ENCODE measurements at places on chromosomes 6 and 20.

- DNase-seq: no peak
Measured at GRCh38 chr20:17747431-17747846, 47.7 kb downstream of the BANF2 start.

DNA sequence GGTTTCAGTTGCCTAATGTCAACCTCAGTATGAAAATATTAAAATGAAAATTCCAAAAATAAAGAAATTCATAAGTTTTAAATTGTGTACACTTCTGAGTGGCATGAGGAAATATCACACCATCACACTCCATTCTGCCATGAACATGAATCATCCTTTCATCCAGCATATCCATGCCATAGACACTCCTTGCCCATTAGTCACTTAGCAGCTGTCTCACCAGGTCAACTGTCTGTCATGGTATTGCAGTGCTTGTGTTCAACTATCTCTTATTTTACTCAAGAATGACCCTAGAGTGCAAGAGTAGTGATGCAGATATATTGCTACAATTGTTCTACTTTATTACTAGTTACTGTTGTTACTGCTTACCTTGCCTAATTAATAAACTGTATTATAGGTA lies 712.4 kb downstream of the EPHA7 start:
- DNase-seq: no peak

DNA sequence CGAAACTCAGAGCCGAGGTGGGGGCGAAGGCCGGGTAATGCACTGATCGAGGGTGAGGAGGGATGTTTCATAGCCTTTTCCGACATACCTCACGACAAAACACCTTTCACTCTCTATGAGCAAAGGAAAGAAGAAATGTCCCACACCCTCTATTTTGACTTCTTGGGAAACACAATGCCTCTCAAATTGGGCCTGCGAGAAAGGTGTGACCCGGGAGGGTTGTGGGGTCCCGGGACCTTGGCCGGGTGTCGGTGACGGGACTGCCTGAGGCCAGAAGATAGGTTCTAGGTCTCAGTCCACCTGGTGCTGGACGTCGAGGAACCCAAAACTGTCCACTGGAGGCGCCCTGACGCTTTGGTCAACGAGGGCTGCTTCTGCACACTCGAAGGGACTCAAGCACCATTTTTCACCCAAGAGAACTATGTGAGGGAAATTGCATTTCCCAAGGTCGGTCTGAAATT lies 41.1 kb upstream of the OSTM1 start:
- DNase-seq: no peak

GRCh38 chr20:38543014-38543906 lies 37.7 kb upstream of the ADIG start:
- DNase-seq: no peak

DNA sequence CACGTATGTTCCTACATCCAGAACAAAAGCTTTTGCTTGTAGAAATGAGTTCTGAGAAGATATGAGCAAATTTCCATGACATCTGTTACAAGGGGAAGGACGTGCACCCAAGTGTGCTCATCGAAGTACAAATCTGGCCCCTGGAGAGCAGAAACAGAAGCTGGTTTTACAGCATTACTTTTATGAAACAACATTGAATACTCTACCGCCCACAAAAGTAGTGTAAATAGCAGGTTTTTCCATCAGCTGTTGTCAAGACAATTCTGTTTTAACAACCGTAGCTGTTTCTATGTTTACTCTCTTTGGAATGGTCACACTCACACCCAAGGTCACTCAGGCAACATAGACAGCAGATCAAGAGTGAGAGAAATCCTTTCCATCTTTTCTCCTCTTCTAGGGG lies 114.2 kb upstream of the SSTR4 start:
- no peak for DNase-seq

GRCh38 chr6:155630085-155630484 lies 174.4 kb upstream of the NOX3 start:
- no peak for DNase-seq

DNA sequence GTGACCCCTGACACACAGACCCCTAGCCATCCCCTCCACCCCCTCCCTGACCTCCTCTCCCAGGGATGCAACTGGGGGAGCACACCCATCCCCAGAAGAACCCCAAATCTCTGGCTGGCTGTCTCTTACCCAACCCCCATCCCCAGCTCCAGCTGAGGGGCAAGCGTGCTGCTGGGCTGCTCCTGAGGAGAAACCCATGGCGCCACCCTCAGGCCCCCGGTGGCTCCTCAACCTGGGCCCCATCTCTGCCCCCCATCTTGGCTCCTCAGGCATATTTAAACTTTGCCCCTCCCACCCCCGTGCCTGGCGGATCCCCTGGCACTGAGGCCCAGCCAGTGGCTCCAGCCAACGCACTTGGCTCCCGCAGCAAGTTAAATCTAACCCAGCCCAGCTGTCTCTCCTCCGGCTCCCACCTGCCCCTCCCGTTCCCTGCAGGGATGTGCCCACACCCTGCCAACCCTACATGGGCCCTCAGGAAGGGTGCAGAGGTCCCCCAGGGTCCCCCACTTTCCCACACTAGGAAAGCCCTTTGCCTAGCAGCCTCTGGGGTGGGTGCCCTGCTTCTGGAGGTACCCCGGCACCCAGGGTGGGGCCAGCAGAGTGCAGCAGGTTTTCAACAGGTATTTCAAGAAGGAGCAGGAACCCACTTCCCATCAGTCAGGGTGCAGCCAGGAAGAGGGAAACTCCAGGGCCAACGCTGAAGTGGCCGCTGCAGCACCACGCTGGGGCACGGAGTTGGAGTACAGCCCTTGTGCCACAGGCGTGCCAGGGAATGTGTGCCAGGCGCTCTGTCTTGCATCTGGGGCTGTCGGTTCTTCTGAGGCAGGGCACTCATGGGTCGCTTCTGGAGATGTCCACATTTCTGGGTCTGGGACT lies 5.3 kb upstream of the OSBPL2 start:
- DNase-seq: no peak

GRCh38 chr20:8661229-8661952 lies 407.5 kb upstream of the PLCB4 start:
- DNase-seq: no peak

DNA sequence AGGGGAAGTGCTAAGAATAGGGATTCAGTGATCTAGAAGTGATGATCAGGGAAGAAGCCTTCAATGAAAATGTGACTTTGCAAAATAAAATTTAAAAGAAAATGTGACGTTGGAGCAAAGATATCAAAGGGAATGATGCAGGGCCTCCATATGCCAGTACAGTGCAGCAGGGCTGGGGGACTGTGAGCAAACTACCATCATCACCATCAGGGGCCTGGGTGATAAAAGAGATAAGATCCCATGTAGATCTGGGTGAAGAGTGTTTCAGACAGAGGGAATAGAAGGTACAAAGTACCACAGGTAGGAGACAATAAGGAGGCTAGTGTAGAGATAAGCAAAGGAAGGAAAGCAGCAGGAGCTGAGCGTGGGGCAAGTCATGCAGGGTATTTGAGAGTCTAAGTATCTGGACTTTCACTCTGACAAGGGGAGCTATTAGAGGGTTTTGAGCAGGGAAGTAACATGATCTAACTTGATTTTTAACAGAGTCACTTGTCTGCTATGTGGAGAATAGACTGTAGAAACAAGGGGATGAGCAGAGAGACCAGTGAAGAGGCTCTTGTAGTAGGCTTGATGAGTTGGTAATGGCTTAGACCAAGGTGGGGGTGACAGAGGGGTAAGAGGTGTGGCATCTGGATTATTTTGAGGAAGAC lies 295.6 kb downstream of the ZFAND3 start:
- no peak for DNase-seq

DNA sequence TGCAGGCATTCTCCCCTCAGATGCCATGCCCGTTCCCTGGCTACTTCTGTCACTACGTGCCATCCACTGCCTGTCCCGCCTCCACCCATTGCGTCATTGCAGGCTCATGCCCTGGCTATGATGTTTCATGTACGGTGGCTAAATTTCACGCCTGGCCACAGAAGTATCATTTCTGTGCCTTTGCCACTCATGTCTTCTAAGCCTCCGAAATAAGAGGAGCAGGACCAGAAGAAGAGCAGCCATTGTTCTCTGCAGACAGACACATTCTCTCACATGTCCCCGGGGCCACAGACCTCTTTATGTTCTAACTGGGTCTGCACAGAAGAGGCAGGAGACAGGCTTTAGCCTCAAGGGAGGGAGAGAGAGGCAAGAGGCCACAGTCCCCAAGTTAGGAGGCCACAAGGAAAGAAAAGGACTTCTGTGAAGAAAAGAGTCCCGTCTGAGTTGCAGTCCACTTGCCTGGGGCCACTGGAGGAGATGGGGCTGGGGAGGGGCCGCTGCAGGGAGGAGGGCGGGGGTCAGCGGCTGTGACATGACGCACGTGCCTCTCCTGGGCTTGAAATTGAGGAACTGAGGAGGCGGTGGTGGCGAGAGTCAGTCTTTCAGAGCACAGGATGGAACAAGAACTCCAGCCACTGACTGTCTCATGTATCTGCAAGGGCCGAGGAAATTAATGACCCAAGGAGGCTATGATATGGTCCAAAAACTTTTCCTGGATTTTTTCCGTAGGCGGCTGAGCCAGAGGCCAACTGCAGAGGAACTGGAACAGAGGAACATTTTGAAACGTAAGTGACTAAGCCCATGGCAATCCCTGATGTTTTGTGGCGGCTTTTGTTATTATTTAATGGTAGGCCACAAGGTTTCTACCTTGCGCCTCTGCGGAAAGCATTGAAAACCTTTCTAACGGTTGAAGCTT lies 55.9 kb downstream of the TBC1D7 start:
- DNase-seq: no peak

DNA sequence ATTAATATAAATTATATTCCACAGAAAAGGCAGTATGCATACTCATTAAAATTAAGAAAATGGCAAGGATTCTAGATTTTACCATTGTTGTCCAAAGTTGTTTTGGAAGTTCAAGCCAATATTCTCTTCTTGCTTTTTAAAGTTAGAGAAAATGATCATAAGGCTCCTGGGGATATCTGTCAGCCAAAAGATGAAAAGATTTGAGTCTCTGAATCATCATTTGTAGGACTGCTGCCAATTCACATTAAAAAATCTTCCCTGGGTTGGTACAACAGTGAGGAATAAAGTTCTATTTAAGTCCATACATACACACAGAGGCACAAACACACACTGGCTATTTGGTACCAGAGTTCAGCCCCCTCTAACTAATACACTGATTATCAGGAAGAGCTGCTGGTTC lies 620.1 kb downstream of the COL12A1 start:
- no peak for DNase-seq

GRCh38 chr6:151803743-151804142 lies 3.7 kb upstream of the ESR1 start:
- DNase-seq: no peak

DNA sequence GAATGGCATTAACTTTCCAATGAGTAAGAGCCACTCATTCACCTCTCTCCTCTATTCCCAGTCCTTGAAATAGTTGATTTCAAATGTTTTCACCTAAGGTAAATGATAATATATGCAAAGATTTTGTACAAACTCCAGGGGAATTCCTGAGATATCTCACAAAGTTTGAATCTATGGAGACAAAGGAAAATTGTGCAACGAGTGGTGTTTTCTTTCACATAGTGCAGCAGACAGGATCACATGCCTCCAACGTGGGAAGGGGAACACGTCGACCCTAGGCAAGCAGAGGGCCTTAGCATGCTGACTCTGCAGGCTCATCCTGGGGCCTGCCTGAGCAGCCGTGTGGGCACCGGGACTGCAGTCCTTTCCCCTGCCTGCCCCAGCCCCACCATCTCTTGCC lies 195.6 kb upstream of the THBS2 start:
- no peak for DNase-seq

DNA sequence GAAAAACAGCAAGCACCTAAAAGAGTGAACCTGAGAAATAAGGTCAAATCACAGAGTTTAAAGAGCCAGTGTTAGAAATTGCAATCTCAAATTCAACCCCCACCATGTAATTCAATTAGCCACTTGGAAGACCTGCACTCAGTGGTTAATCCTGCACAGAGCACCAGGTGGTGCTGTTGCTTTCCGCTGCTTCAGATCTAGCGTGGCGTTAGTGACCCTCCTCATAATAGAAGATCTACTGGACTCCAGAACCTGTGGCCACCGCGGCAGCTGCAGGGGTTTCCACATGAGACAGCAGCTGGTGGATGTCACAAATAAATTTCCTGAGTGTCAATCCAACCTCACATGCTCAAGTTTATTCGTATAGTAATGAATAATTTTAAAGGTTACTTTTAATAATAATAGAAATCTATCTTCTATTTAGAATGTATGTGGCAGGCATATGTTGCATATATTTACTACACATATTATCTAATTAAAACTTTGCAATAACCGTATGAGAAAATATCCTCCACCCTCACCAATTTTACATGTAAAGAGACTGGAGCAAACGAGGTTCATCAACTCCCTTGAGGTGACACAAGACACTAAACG lies 84.4 kb downstream of the SYNE1 start:
- DNase-seq: no peak

- DNase-seq: no peak
Measured at GRCh38 chr6:6746333-6746969, 157.9 kb downstream of the LY86 start.

- DNase-seq: no peak
Measured at GRCh38 chr6:113732384-113732966, 124.7 kb upstream of the MARCKS start.

DNA sequence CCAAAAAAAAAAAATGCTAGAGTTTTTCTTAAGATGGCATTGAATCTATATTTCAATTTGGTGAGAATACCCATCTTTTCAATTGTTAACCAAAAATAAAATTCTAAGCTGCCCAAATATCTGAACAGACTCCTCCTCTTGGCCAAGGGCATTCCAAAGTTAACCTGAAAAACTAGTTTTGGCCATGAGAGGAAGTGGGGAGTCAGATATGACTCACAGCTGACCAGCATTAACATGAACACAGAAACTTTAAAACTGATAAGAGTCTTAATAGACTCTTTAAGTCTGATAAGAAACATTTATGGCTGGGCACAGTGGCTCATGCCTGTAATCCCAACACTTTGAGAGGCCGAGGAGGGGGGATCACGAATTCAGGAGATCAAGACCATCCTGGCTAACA lies 171.3 kb downstream of the FAXC start:
- DNase-seq: no peak

DNA sequence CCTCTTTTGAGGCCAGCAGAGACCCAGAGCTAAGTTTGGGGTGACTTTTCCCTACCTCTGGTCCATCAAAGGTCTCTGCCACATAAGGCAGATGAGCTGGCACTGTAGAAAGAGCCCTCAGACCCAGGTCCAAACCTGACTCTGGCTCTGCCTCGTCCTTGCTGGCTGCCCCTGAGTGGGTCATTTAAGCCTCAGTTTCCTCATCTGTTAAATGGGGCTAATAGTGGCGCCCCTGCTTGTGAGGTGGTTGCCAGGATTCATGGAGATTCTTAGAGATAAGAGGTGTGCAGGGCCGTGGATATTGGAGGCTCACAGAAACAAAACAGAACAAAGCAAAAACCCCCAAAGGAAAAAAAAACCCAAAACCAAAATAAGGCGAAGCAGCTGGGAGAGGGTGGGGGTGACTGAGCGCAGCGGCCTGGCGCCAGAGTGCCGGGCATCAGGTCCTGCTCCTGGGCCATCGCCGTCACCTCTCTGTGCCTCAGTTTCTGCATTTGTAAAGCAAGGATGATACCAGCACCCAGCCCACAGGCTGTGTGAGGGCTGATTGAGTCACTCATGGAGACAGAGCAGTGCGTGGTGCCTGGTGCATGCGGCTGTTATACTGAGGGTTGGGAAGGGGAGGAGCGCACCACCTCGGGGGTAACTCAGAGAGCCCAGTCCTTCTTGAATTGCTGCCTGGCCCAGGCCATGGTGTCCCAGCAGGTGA lies 133.8 kb upstream of the PTPN1 start:
- DNase-seq: no peak
